Progenitor cell of endocrine pancreas (in vitro differentiated cells): ENCODE measurements at places on chromosomes 13 and 19.

DNA sequence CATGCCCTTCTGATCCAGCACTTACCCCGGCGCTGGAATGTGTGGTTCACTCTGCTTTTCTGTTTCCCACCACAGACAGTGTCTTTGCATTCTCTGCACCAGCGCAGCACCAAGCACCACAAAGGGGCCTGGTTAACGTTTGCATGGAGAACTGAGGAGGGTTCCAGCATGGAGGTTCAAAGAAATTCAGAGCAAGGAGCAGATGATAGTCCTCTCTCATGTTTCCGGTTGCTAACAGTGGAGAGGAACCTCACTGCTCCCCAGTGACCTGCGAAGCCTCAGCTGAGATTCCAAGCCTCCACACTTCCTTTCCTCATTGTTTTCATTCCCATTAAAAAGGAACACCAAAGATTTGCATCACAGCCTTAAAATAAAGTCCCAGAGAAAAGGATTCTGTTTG, 99.7 kb downstream of the STARD13 start:
- no peak for DNase-seq

DNA sequence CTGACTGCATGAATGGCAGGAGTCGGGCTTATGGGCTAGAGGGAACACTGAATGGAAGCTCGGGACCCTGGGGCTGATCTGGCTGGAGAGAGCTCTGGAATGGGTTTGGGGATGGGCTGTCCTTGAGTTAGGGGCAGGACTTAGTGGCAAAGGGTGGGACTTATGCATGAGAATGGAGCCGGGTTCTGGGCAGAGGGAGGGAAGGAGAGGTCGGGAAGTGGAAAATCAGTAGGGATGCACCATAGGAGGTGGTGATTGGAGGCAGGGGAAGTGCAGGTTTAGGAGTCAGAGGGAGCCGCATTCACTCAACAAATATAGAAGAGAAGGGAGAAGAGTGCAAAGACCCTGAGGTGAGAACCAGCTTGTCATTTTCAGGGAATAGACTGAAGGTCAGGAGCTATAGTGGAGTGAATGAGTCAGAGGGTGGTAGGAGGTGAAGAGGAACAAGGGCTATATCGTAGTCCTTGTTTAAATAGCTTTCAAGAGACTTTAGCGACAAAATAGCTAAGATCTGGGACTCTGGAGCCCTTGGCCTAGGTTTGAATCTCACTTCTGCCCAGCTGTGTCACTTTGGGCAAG, 748 bp downstream of the RAB4B start:
- no peak for DNase-seq

GRCh38 chr19:3250675-3251074, 26.2 kb downstream of the CELF5 start:
- no peak for DNase-seq

- DNase-seq, result no peak
Measured at GRCh38 chr19:10168386-10168948, 26.3 kb downstream of the DNMT1 start.

DNA sequence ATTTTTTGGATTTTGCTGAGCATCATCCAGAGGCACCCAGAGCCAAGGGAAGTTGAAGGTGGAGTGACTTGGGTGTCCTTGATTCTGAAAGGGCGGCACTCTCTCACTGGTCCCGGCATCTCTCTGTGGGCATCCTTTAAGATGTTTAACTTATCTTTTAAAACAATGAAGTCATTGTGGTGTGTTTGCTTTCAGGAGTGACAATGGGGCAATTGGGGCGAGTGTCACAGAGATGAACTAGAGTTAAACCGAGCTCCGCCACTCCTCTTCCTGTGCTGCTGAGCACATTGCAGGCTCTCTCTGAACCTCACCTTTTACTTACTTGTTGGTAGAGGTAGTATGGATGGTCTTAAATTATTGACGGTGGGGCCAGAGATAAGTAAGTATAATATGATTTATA, 295.7 kb downstream of the MYO16 start:
- DNase-seq, result no peak

- DNase-seq, result no peak
Measured at GRCh38 chr13:100984085-100984705, 309.6 kb upstream of the TMTC4 start.

- no peak for DNase-seq
Measured at GRCh38 chr13:107139006-107139405, 571.1 kb upstream of the ARGLU1 start.

DNA sequence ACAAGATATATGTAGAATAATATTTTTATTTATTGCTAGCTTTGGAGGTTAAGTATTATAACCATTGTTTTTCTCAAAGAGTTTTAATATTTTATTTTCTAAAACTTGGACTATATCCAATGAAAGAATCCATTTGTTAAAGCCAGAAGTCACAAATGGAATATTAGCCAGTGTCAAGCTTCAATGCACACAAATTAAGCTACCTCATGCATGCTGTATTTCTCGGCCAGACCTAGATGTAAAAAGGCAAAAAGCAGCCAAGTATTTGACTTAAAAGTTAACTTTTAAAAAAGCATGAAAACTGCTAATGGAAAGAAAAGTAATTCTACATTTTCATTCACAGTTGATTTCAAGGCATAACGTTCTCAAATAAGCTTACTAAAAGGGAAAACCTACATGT, 160.0 kb upstream of the ATXN8OS start:
- no peak for DNase-seq

DNA sequence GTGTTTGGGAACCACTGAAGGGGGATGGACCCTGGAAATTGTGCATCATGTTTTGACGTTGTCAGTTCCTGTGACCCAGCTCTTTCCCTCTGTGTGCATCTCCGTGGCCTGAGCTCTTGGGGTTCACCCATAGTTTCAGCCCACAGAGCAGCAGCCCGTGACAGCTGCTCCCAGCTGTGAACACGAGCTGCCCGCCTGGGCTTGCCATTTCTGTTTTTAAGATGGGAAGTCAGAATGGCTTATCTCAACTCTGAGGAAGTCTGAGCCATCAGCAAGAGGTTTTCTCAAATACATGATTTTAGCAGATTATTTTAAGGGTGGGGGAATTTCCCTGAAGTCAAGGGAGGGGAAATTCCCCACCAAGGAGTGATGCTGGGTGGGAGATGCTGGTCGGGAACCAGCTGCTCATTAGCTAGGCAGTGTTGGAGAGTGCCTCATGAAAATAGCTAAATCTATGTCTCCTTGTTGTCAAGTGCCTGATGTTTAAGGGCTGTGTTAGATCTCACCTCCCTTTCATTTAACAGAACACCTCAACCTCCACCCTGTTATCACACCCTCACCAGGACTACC, 34.8 kb upstream of the C1QTNF9 start:
- DNase-seq, result no peak

GRCh38 chr19:46875657-46876056, 14.9 kb downstream of the ARHGAP35 start:
- no peak for DNase-seq

DNA sequence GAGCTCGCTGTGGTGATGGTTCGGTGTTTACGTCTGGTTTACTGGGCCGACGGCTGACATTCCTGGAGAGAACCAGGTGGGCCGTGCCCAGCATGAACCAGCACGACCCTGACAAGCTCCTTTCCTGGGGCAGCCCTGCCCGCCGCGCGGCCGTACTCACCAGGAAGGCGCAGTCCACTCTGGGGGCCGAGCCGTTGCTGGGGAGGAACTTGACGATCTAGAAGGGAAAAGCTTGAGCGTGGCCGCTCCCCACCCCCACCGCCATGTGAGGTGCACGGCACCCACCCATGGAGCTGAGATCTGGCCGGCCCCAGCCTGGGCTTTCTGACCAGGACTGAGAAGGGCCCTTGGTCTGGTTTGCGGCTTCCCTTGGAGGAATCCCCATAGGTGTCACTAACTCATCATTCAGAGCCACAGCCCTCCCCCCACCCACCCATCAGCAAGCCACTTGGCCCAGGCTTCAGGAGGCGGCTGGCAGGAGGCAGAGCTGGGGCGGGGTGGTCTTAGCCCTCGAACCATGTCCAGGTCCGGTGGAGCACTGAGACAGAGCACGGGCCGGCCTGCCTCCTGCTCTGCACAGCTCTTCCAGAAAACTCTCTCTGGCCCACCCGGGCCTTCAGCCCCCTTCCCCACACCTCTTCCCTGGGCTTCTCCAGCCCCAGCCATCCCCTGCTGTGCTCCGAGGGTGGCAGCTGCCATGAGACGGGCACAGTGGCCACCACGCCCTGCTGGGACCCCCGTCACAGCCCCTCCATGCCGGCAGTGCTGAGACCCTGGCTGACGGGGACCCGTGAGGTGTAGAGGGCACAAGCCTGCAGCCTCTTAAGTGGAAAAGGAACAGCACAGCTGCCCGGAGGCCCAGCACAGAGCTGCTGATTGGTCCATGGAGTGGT, 6.2 kb downstream of the ATP4B start:
- DNase-seq, result no peak

DNA sequence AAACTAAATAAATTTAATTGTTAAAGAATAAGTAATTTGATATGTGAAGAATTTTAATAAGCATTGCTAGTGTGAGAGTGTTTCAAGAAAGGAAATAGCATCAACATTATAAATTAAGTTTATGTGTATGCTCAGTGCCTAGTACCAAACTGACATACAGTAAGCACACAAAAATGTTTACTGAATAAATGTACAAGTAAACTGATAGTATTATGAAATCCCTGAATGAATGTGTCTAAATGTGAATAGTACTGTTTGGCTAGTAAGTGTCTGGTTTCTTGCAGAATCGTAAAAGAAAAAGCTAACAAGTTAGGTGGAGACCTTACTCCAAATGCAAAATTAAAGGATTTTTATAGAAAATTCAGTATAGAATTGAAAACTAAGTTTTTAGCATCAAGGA, 233.6 kb downstream of the PCDH9 start:
- DNase-seq, result no peak

- DNase-seq, result no peak
Measured at GRCh38 chr19:45766869-45767346, 2.1 kb downstream of the SIX5 start.

- no peak for DNase-seq
Measured at GRCh38 chr13:22696433-22696832, 484.3 kb upstream of the SGCG start.

GRCh38 chr13:83955011-83955410, 72.7 kb upstream of the SLITRK1 start:
- no peak for DNase-seq

DNA sequence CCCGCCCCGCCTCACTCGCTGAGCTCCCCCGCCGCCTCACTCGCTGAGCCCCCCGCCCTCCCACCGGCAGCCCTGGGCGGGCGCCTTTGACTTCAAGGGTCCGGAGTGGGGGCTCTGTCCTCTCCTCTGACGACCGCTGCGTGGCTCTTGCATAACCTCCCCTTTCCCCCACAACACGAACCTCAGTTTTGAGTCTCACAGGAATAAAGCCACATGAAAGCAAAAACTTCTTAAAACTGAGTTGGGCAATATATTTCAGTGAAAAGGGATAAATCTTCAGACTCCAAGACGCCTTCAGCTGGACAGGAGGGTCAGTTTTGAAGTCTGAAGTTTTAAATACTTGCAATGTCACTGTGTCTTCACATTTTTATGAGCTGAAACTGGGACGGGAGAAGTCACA, 70.6 kb upstream of the C13orf46 start:
- DNase-seq, result no peak

DNA sequence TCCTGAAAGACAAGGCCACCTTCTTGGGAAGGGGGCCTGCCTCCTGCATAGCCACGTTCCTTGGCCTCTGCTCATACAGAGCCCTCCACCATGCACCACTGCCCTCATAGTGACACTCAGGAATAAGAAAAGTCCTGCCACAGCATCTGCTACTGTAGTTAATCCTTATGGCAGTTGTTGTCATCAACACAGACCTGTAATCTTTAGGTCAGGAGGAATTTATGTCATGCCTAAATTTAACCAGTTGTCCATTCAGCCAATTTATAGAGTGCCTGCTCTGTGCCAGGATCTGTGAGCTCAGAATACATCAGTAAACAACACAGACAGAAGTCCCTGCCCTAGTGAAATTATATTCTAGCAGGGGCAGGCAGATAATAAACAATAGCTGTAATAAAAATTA, 44.4 kb downstream of the FAM124A start:
- DNase-seq, result no peak
